ENCODE measurements at places on chromosomes 4 and X. TPM values are rescaled to one million over a fixed set of nuclear protein-coding genes. Genes with fewer than 3 reads are reported as not detected.

DMRTC1 gene
- 0.40 TPM for polyA plus RNA-seq

GATA1 gene
- not detected for polyA plus RNA-seq

UGT2B11 gene
- not detected for polyA plus RNA-seq

NPNT gene
- not detected for polyA plus RNA-seq

CXCR3 gene
- polyA plus RNA-seq, result 5.5 TPM

EGFL6 gene
- polyA plus RNA-seq, result not detected

TKTL1 gene
- polyA plus RNA-seq, result not detected

CCNB3 gene
- 0.70 TPM for polyA plus RNA-seq

EDNRA gene
- not detected for polyA plus RNA-seq

DNA sequence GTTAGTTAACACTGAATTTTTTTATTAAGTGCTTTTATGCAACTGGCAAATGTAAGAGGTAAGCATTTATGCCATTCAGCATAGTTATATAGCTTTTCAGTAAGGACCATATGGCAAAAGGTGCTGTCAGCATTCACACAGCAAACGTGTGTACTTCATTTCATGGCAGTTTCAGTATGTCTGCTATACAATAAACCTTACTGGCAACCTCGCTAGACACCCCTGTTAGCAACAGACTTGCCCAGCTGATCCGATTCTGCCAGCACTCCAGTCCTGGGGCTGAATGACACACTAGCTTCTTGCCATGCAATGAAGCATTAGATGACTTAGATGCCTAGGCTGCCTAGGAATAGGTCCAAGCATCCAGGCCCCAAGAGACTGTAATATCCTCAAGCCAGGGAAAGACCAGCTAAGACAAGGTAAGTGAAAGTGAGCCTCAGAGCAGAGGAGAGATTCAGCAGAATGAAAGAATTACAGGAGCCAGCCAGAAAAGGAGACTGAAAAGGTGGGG is 47.3 kb upstream of the DOCK11 start:
- no peak for DNase-seq

DNA sequence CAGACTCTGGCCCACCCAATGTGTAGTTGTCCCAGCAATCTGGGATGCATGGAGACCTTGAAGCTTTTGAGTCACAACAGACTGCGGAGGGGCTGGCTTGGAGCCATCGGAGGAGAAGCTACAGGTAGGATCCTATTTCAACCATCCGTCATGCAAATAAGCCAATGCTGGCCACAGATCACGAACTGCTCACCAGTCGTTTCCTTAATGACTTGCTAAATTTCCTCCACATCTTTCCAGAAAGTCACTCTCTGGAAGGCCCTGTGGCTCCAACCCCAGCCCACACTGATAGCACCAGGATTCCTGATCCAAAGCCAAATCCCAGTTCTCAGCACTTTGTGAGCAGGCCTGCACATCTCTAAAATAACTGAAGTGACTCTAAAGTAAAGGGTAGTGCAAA is 321.3 kb downstream of the RAB28 start:
- DNase-seq, result no peak

DNA sequence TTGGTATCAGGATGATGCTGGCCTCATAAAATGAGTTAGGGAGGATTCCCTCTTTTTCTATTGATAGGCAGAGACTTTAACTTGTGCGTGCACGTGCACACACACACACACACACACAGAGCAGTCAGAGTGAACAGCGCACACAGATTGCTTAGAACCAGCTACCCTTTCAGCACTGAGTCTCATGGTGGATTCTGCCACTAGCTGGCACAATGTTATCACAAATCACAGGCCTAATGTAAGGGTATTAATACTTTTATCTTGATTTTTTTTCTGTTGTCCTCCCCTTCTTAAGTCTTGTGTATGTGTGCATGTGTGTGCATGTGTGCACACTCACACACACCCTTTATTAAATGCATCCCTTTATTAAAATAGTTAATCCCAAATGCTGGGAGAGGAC is 53.2 kb downstream of the HADH start:
- no peak for DNase-seq

DNA sequence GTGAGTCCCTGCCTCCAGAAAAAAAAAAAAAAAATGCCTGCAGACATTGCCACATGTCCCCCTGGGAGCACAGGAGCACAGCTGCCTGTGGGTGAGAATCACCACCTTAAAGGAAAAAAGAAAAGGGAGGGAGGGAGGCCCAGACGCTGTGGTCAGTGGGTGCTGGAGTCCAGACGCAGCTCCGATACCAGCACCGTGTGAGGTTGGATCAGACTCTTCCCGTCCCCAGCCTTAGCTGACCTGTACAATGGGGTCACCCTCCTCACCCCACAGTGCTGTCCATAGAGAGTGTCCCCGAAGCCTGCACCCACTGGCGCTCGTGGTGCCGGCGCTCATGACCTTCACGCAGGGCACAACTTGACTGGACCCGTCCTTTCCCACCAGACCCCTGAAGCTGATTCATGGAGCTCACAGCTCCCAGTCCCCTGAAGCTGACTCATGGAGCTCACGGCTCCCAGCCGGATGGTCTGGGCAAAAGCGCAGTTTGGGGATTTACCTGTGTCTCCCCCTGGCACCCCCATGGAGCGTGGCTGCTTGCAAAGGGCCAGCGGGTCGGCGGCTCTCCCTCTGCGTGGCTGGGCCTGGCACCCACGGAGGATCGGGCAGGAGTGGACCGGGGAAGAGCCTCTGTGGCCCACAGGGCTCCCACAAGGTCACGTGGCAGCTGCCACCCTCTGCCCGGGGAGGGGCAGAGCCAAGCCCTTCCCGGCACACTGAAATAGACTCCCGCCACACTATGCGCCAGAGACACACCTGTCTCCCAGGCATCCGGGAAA is 31.4 kb downstream of the ABLIM2 start:
- DNase-seq, result no peak

DNA sequence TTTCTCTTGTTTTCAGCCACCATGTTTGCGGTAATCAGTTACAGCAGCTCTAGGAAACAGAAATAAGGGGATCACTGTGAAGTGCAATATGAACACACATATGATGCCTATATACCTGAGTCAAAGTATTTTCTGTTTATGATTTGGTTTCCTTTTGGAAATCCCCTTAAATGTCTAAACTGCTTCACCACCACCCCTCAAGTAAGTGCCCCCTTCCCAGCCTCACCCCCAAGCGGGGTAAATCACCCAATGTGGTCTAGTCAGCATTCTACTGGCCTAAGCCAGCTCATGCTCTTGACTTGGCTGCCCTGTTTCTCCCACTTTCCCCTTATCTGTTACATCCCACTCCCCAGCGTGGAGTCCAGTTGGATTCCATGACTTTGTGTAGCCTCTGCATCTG is 176.5 kb downstream of the QDPR start:
- DNase-seq, result no peak

DNA sequence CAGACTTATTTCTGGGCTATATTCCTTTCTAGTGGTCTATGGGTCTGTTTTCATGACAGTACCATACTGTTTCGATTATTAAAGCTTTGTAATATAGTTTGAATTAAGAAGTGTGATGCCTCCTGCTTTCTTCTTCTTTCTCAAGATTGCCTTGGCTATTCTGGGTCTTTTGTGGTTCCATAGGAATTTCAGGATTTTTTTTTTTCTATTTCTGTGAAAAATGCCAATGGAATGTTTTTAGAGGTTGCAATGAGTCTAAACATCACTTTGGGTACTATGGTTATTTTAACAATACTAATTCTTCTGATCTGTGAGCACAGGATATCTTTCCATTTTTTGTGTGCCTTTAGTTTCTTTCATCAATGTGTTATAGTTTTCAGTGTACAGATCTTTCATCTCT is 204.3 kb upstream of the HCCS start:
- no peak for DNase-seq

DNA sequence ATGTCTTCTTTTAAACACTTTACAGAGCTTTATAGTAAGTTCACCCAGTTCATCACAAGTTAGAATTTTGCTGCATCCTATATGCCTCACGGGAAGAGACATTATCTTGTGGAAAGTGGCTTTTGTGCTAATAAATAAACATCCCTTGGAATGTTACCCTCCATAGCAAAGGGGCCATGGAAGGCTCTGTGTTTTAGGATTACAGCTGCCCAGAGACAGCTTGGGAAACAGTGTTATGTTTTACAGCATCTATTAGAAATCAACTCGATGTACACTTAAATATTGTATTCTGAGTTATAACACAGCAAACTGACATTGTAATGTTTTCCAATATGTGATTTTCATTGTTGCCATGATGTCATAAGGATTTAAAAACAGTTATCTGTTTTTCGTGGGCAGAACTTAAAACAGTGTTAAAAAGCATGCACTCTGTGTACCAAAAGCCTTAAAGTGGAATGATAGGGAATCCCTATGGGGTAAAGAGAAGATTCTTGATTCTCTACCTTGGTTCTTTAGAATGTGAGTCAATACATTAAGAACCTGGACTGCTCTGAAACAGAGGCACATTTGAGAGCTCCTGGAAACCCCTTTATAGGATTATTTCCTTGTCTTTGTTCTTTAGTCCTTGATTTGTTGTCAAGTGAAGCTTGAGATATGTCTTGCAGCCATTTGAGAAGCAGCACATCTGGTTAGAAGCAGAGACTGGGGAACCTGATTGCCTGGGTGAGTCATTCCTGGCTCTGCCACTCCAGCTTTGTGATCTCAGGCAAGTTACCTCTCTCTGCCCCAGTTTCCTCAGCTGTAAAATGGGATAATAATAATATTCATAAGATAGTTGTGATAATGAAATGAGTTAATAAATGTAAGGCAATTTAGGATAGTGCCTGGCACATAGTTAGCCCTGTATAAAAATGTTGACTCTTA is 41.6 kb downstream of the ARHGAP10 start:
- DNase-seq, result no peak

DNA sequence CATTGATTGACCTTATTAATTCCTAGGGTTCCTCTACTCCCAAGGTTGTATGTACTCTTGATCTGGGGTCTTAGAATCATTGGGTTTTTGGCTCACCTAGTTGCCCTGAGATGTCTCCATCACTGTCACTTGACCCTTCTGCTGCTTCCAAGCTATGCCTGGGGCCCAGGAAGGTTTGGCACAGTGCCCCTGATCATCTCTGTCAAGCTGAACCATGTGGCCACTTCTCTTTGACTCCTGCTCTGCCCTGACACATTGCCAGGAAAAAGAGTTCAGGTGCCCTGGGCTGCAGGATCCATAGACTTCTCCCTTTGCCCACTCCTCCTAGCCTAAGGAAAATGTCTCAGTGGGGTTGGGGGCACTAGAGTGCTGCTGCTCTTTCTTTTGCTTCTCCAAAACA is 3.9 kb upstream of the CHST7 start:
- DNase-seq, result no peak

- DNase-seq, result no peak
Observed at GRCh38 chr4:100188829-100189228, 1.4 kb downstream of the DDIT4L start.

GRCh38 chr4:95715830-95716229 is 124.1 kb upstream of the PDHA2 start:
- DNase-seq, result no peak

DNA sequence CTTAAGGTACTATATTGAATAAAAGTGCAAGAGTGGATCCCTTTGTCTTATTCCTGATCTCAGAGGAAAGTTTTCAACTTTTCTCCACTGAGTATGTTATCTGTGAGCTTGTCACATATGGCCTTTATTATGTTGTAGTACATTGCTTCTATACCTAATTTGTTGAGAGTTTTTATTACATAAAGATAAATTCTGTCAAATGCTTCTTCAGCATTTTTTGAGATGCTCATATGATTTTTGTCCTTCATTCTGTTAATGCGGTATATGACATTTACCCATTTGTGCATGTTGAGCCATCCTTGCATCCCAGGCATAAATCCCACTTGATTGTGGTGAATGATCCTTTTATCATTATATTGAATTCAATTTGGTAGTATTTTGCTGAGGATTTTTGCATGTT is 11.0 kb downstream of the SLC25A31 start:
- DNase-seq, result no peak

DNA sequence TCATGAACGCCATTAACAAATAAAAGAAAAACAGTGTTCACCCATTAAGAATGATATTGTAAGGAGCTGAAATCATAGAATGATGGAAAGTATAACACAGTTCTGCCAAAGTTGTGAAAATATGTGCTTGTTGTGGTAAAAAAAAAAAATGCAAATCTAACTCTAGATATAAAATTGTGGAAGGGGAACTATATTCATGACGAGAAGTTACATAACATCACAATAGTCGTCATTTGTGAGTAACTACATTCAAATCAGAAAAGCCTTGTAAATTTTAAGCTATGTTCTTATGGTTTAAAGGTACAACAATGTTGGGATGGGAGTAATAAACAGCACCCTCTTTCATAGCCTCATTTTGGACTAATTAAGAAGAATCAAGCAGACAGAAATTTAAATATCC is 57.6 kb upstream of the PRDM8 start:
- DNase-seq, result no peak

DNA sequence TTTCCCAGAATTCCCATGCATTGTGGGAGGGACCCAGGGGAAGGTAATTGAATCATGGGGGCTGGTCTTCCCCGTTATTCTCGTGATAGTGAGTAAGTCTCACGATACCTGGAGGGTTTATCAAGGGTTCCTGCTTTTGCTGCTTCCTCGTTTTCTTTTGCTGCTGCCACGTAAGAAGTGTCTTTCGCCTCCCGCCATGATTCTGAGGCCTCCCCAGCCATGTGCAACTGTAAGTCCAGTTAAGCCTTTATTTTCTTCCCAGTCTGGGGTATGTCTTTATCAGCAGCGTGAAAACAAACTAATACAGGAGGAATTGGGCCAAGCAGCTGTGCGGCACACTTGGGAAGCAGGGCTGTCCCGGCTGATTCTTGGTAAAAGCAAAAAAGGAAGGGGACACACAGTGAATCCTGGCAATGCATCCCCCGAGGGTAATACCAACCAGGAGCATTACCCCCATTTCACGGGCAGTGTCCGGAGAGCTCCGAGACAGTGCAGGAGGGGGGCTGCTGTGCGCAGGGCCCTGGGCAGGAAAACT is 185.7 kb downstream of the AFAP1 start:
- DNase-seq, result no peak

GRCh38 chr4:30754021-30754420 is 33.9 kb downstream of the PCDH7 start:
- DNase-seq, result no peak
